Esophagus squamous epithelium (tissue), 5 donors: ENCODE measurements at places on chromosomes 7 and 10.

DNA sequence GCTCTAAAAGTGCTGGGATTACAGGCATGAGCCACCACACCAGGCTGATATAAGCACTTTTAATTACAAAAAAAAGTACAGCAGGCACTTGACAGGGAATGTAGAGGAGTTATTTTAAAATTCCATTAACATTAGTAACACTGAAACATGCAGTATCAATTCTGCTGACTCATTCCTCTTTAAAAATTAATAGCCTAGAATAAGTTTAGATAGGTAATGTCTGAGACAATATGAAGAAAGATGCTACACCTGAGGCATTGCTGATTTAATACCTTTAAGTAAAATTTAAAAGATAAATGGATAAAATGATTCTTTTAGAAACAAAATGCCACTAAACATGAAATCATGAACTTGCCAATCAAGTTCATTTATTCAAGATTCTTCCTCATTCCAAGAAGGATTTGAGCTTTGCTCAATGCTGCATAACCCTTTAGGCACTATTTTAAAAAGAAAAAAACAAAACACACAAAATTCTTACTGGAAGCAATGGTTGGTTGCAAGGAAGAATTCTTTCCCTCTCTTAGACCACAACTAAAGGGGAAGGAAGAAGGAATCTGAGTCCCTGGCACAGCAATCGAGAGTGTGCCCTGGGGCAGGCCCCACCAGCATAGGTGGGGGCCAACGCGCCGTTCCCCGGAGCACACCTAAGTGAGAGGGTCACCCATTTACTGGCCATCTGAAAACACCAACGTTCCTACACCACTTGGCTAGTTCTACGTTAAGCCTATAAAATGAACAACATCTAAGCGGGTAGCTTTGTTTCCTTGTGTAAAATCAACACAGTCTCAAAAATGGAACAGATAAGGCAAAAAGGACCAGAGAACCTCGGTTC is 26.6 kb downstream of the ESYT2 start:
- DNase-seq, result no peak

- DNase-seq, result no peak
Measured at GRCh38 chr10:7956508-7956907, 98.0 kb upstream of the GATA3 start.

DNA sequence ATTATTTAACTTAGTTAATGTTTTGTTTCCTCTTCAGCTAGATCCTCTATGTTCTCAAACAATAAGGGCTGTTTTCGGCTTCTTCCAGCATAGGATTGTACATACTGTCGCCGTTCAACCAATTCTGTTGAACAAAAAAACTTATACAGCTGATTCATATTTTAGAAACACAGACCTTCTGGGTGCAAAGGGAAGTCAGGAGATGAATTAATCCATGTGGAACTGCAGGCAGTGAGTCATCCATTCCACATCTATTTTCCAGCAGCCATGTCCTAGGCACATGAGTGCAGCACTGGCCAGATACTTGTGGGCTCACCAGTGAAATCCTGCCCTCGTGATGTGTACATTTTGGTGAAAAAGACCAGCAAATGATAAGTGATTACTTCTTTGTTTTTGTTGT is 163.2 kb downstream of the JAZF1 start:
- no peak for DNase-seq

DNA sequence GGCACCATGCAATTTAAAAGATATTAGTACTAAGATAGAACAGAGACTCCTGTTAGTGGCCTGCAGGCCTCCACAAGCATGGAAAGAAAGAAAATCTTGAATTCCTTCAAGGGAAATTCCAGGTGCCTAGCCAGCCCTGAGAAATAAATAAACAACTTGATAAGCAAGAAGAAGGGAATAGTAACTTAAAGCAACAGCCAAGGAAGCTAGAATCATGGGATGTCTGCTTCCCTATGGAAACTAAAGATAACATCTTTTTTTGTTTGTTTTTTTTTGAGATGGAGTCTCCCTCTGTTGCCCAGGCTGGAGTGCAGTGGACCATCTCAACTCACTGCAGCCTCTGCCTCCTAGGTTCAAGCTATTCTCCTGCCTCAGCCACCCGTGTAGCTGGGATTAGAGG is 128.6 kb downstream of the SKIDA1 start:
- no peak for DNase-seq

GRCh38 chr10:60646966-60647796 is 131.1 kb upstream of the CDK1 start:
- DNase-seq, result no peak

DNA sequence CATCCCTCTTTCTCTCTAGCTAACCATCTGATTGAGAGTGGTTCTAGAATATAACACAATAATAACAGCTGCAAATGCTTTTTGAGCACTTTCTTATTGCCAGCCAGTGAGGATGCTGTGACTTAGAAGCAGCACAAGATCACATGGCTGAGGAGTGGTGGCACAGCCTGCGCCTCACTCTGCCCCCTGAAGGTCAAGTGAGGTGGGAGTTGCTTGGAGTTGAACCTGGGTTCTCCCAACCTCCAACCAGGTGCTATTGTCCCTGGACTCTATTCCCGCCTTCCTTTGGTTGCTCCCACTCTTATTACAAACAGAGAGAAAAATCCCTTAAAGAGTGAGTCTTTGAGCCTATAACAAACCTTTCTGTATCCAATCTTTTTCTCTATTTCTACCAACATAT is 280.3 kb upstream of the PODXL start:
- DNase-seq, result no peak

GRCh38 chr7:19161671-19162070 is 16.4 kb upstream of the FERD3L start:
- no peak for DNase-seq

DNA sequence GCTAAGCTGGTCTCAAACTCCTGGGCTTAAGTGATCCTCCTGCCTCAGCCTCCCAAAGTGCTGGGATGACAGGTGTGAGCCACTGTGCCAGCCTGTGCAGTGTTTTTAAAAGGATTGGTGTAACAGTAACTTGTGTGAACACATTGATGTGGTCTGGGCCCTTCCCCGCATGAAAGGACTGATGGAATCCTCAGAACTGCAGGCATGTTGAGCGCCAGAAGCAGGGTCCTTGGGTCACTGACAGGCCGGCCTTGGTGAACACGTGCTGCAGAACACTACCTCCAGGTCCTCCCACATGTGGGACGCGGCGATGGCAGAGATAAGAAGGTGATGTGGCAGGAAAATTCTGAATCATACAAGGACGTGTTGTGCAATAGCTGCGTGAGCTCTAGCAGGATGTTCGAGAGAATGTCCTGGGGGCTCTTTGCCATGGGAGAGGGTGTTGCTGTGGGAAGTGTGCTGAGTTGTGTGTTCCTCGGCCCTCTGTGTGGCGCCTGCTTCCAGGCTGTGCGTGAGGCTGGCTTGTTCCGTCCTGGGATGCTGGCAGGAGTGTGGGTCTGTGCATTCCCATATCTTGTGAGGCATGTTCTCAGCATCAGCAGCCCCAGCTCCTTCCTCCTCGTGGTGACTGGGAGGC is 68.2 kb downstream of the DNAJB6 start:
- no peak for DNase-seq

- no peak for DNase-seq
Measured at GRCh38 chr10:102407425-102408130, 11.0 kb downstream of the PSD start.

GRCh38 chr7:150953061-150953997 is 24.8 kb downstream of the KCNH2 start:
- DNase-seq, result no peak

GRCh38 chr7:137203351-137203750 is 140.2 kb downstream of the PTN start:
- DNase-seq, result no peak

- DNase-seq, result no peak
Measured at GRCh38 chr10:52280051-52280450, 34.0 kb upstream of the DKK1 start.

DNA sequence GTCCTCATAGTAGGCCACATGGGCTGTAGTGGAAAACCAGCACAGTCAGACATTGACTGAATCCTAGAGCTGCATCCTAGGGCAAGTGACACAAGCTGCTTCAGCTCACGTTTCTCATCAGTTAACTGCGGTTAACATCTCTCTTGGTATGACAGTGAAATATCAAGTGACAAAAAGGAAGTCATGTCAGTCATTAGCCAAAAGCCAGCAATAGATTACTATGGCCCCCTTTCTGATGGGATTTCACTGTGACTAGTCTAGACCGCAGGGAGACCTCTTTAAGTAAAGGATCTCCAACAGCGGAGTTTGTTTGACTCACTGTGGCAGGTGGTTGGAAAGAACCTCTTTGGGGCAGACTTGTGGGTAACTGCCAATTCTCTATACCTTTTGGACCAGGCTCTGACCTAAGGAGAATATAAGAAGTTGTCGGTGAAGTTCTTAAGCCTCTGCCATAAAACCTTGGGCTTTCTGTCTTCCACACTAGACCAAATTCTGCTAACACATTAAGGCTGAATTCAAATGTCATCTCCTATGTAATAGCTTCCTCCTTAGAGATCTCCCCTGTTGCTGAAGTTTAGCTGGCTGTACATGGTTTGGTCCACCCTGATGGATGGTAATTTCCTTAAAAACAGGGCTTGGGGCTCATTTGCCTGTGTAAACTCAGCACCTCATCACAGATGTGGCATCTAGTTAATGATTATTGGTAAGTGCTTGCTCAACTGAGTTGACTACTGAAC is 115.3 kb downstream of the SGMS1 start:
- DNase-seq, result no peak

GRCh38 chr10:51255381-51255780 is 181.1 kb downstream of the PRKG1 start:
- no peak for DNase-seq

DNA sequence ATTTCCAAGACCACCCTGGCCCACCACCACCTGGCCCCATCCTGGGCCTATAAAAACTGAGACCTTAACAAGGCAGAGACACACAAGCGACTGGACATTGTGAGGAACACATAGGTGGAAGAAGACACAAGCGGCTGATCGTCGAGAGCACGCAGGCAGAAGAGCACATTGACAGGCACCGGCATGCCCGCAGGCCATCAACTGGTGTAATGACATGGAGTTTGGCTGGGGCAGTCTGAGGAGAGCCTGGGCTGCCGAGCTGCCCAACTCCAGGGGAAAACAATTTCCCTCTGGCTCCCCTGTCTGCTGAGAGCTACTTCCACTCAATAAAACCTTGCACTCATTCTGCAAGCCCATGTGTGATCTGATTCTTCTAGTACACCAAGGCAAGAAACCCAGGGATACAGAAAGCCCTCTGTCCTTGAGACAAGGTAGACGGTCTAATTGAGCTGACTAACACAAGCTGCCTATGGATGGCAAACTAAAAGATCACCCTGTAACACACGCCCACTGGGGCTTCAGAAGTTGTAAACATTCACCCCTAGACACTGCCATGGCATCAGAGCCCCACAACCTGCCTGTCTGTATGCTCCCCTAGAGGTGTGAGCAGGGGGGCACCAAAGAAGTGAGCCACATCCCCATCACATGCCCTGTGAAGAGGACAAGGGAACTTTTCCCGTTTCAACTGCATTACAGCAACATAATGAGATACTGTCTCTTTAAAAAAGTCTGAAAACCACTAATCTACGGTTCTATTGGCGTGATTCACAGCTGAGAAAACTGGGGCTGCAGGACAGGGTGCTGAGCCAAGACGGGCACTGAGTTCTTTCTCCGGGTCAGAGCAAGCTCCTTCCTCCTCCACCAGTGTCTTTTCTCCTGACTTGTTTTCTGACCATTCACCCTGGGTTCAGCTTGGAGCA is 18.5 kb upstream of the TNS3 start:
- DNase-seq, result no peak

- DNase-seq, result no peak
Measured at GRCh38 chr10:84522612-84523462, 194.4 kb downstream of the CCSER2 start.

DNA sequence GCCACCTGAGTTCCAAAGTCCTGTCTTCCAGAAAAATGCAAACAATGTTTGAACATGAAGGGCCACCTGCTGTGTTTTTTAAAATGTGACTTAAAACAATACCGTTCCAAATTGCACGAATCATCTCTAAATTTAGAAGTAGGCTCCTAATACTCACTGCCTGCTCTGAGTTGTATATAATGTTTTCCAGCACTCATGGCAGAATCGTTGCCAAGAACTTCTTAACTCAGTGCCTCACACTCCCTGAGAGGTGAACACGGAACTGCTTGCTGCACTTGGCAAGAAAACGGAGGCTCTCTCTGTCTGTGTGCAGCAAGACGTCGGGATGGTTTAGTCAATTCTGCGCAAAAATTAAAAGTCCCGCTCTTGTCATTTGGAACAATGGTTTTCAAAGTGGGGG is 757.3 kb upstream of the AUTS2 start:
- DNase-seq, result no peak

DNA sequence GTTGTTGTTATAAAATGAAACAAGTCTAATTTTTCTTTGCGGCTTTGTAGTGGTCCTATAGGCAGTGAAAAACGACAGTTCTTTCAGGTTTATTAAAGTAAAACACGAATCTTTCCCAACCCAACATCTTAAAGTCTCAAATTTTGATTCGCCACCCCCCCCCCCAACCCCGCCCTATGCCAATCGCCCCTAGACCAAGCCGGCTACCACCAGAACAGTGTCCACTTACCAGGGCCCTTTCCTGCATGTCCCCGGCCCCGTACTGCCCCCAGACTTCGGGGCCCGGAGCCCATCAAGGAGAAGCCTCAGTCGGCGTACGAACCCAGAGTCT is 335 bp upstream of the CHCHD1 start:
- no peak for DNase-seq

GRCh38 chr7:150715738-150716137 is 675 bp upstream of the GIMAP1 start:
- no peak for DNase-seq

DNA sequence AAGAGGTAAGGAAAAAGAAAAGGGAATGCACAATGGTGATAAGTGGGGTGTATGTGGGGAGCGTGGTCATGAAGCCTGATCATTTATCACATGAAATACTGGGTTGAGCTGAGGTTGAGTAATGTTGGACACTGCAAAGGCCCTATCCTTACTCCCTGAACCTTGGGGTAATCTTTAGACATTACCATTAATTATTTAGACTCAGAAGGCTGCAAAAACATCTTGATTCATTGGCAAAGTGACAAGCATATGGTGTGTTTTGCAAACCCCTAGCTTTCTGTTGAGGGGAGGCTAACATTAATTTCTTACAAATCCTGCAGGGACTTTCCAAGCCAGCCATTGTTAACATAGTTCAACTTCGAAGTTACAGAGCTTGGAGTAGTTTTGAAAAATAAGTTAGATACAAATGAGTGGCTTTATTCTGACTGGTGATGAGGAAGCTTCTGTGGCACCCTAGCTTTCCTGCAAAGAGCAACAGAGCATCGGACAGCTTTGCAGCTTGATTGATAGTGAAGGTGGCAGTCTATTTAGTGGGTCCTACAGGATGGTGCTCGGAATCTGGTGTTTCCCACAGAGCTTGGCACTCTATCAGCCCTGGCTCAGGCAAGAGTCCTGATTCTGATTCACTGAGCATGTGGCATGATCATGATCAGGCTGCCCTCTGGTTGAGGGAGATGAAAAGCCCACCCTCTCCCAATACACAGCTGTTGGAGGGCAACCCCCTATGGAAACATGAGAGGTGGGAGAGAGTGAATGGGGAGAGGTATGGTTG is 153.7 kb upstream of the NPVF start:
- DNase-seq, result no peak

DNA sequence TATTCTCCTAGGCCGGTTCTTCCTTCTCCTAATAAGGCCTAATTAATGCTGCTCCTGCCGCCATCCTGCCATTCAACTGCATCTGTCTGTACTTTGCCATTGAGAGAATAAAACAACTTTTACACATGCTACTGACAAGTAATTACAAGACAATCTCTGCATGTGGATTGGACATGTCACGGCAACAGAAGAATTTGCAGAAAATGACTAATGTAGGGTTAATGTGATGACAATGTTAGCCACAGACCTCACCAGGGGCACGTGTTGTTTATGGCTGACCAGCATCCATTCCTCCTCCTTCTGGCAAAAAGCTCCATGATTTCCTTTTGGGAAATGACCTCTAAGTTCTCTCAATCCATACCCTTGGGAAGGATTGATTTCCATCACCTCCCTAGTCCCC is 58.0 kb downstream of the NEBL start:
- no peak for DNase-seq
